ENCODE measurements at places on chromosomes 4 and X.

GRCh38 chr4:8855818-8856245 is 15.8 kb downstream of the HMX1 start:
- DNase-seq, result no peak

- no peak for DNase-seq
Measured at GRCh38 chr4:2962614-2963174, 512 bp downstream of the NOP14 start.

DNA sequence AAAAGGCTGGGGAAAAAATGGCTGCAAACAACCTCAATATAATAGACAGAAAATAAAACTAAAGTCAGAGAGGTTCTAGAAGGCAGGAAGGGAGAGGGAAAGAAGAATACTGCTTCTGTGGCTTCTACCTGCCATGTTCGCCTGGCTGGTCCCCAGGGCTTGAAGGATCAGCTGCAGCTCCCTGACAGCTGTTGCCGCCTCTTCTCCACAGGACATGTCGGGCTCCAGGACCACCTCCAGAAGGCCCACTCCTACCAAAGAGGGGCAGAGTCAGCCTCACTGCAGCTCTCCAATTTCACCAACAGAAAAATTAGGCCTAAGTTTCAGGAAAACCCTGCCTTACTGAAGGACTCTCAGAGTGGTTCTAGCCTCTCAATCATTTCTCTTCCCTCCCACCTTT is 44.9 kb downstream of the GATB start:
- DNase-seq, result no peak

DNA sequence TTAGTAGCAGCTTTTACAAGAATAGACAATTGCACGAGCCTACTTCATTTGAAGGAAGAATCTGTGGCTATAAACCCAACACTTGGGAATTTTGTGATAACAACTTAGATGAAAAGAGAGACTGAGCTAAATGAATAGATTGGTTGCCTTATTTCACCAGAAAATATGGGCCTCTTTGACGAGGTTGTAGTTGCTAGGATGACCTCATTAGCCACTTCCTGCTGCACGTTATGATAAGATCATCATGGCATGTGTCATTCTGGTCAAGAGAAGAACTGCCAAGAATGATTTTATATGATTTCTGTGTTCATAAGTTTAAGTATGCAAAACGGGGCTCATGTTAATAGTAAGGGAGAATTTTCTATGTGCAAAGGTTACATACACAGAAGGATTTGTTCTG is 321.9 kb upstream of the GIMD1 start:
- no peak for DNase-seq

DNA sequence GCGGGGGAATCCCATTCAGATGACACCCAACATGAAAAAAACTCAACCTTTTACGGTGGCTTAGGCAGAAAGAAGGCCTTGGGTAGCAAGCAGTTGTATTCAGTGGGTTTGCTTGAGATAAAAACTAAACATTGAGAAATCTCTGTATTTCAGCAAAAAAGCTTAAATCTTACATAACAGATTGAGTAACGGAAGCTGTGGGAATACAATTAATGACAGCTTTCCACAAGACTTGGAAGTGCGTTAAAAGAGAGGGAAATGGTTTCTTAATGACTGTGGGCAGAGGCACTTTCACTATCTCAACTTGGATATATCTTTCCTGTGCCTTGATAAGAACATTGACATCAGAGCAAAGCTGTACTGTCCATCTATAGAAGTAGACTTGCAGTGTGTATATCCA is 418.5 kb upstream of the HS3ST1 start:
- no peak for DNase-seq

GRCh38 chrX:49812177-49812576 is 16.9 kb upstream of the PAGE4 start:
- no peak for DNase-seq

Measured in cortex of kidney (tissue), 1 donor.